ENCODE measurements at places on chromosomes 11 and 22.

- no peak for DNase-seq
Measured at GRCh38 chr22:34015642-34016041, 95.4 kb upstream of the LARGE1 start.

GRCh38 chr11:19409307-19409706 is 168.6 kb upstream of the E2F8 start:
- DNase-seq, result no peak

GRCh38 chr22:20763630-20764470 is 10.1 kb upstream of the SERPIND1 start:
- DNase-seq, result no peak

DNA sequence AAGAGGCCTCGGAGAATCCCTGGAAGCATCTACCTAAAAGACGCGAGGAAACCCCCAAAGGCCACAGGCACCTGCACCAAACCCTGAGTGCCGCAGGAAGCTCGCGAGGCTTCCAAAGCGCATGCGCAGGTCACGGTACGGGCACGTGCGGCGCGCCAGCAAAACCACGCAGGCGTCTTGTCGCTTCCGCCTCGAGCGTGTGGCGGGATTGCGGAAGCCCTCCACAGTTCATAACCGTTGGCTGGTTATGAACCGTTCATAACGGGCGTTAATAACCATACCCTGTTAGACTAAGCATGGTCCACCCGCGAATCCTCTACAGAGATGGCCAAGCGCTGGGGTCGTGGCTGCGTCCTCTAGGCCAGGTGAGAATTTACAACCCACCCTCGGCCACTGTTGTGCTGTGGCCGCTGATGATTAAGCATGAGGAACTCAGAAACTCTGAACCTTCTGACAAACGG is 46.4 kb downstream of the MORC2 start:
- peak; percentile 63 for DNase-seq

- DNase-seq, result no peak
Measured at GRCh38 chr11:128961645-128962044, 19.0 kb upstream of the TP53AIP1 start.

- DNase-seq, result peak; percentile 31
Measured at GRCh38 chr11:117478126-117478860, 150.6 kb downstream of the CEP164 start.

Data from left colon (tissue), 2 donors.